Hepatocyte (in vitro differentiated cells): ENCODE measurements at places on chromosomes 2 and 18. TPM values are rescaled to one million over a fixed set of nuclear protein-coding genes. Genes with fewer than 3 reads are reported as not detected.
A peak's percentile ranks its signal among the peaks of the same experiment; 100 is the strongest.

Gene NETO1
- total RNA-seq, result not detected in 2 replicates

DNA sequence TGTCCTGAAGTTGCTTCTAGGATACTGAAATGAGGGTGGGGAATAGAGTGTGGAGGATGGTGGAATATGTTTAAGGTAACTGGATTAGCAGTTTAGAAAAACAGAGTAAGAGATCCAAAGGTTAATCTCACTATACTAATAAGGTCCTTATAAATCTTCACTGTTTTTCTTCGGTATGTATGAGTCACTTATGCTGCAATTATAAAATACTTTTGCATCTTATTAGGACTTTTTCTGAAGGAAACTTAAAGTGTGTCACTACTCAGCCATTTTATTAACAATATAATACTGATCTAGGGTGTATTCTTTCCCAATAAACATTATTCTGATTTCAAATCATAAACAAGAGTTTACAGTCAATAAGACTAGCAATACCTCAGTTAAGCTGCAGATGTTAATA lies 182.3 kb downstream of the ZNF521 start:
- no peak for DNase-seq

DNA sequence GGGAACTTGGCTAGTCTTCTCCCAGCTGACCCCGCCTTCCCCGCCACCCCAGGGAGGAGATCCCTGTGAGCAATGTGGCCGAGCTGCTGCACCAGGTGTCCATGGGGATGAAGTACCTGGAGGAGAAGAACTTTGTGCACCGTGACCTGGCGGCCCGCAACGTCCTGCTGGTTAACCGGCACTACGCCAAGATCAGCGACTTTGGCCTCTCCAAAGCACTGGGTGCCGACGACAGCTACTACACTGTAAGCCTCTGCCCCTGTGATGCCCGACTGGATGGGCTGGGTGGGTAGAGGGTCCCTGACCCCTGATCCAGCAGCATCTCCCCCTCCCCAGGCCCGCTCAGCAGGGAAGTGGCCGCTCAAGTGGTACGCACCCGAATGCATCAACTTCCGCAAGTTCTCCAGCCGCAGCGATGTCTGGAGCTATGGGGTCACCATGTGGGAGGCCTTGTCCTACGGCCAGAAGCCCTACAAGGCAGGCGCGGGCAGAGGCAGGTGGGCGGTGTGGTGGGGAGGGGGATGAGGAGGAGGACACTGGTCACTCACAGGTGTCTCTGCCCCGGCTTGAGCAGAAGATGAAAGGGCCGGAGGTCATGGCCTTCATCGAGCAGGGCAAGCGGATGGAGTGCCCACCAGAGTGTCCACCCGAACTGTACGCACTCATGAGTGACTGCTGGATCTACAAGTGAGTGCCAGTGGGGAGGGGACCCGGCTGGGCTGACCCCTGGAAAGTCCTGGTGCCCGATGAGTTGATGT lies 24.2 kb downstream of the ZAP70 start:
- no peak for DNase-seq

DNA sequence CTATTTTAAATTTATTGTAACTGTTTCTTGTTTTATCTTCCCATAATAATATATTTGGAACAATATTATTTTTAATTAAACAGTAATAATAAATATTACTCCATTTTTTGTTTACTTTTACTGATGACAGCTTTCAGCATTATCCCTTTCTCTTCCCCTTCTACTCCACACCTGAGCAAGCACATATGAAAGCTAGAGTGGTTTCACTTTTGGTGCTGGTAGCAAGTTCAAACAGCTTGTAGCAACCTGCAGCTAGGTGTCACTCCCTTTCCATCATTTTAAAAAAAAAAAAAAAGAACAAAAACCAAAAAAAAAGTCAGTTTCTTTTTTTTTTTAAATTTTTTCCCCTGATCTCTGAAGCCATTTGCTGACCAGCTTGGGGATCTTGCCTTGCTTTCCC lies 801.8 kb downstream of the CCDC85A start:
- DNase-seq, result no peak

DNA sequence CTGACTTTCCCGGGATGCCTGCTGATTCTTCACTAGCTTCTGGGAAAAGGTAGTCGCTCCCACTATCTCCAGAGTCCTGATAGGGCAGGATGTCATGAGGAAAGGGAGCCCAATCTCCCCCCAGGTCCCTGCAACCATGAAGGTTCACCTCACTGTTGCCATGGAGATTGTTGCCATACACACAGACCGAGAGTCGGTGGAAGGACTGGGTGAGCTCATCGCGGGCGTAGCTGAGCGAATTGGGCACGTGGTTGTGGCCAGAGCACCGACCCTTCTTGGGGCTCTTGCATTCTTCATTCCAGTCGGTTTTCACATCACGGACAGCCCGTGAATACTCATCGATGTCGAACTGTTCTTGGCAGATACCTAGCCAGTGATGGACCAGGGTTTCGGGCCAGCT lies 97.4 kb downstream of the MEP1B start:
- no peak for DNase-seq

DNA sequence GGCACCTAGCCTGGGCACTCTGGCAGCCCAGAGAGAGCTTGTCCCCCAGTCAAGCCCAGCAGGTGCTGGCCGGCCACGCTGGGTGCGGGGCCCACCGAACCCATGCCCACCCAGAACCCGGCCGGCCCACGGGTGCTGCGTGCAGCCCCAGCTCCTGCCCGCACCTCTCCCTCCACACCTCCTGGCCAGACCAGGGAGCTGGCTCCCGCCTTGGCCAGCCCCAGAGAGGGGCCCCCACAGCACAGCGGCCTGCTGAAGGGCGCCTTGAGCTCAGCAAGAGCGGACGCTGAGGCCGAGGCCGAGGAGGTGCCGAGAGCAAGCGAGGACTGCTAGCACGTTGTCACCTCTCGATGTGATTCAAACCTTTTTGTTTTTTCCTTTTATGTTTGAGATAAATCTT lies 407.0 kb upstream of the KCNJ3 start:
- DNase-seq, result no peak

- DNase-seq, result no peak
These were observed 452.6 kb upstream of the PKDCC start for GRCh38 chr2:41595240-41595639.

DNA sequence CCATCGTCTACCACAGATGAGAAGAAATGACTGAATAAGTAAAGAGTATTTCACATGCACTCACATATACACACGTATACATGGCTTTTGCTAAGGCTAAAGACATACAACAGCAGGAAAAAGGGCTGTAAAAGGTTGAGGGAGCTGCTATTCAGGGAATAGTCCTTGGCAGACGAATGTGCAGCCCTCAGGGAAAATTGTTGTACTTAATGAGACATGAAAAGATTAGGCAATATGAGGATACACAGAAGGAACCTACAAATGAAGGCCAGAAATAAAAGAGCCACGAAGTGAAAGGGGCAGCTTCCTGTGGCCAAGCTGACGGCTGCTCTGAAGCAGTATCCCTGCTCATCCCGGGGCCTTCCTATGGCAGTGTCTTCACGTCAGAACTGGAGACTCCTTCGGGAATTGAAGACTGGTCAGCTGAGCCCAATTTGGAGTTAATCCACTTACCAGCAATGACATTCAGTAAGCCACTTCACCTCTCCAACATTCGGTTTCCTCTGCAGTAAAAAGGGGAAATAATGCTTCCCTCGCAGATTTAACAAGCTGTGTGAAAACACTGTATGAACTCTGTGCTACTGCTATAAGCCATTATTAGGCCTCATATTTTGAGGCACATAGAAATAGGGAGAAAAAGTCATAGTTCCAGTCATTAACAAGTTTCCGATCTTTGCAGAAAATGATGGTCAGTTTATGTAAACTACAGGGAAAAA lies 221.8 kb downstream of the STK39 start:
- DNase-seq, result no peak

Gene HNRNPLL
- total RNA-seq, result 38.7 and 55.7 TPM in 2 replicates

Gene LRP1B
- 1.8 and 2.0 TPM in 2 replicates for total RNA-seq

DNA sequence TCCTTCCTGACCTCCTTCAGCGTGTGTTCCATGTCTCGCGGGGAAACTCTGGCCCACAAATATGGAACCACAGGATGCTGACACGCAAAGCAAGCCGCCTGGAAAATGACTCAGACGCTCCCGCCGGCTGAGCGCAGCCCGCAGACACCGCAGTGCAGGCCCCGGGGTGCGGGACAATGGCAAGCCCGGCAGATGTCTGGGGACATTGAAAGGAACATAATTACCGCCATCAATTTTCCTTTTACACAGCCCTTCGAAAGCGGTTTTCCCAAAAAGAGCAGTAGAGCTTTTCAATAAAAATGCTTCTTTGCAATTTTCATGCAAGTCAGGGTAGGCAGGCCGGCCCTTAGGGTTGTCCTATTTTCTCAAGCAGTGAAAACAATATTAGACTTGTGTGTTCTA lies 159.2 kb upstream of the SH3BP4 start:
- no peak for DNase-seq

DNA sequence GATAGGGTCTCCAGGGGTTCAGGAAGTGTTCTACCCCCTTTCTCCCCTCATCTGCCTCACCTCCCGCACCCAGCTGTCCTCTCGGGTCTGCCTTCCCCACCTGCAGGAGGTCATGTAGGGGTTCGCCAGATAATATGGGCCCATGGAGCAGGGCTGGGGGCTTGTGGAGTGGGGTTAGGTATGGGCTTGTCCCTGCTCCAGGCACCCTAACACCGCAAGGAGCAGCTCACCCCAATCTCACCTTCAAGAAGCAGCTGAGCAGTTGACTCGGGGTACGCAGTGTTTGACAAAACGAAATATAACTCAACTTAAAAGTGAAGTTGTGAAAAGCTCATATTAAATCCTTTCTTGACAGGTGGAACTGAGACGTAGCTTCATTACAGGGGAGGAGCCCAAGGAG lies 99.6 kb downstream of the CTIF start:
- no peak for DNase-seq

DNA sequence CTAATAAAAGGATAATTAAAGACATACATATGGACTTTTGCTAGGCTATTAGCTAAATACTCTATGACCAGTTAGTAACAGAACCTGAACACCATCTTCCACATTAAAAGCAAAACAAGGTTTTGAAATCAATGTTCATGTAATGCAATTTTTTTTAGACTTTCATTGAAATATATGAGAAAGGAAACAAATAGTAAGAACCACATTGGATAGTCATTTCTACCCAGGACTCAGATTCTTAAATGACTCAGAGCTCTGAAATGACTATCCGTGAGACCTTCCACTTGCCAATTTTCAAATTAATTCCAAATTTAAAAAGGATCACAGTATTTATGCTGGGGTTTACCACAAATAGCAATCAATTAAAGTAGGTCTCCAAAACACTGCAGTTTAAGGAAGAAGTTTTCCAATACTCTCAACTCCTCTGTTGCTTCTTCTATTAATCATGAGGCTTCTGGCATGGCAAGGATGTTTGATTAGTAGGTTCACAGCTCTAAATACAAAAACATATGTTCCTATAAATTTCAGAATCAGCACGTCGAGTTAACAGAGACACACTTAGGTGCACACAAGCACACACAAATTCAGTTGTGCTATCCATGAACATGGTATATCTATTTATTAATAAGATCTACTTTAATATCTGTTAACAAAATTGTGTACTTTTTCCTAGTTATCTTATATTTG lies 841.0 kb downstream of the RNF144A start:
- DNase-seq, result no peak

Gene GBX2
- not detected in 2 replicates for total RNA-seq

GRCh38 chr2:38492042-38492615 lies 110.6 kb downstream of the HNRNPLL start:
- no peak for DNase-seq

Gene TLX2
- total RNA-seq, result not detected in 2 replicates

DNA sequence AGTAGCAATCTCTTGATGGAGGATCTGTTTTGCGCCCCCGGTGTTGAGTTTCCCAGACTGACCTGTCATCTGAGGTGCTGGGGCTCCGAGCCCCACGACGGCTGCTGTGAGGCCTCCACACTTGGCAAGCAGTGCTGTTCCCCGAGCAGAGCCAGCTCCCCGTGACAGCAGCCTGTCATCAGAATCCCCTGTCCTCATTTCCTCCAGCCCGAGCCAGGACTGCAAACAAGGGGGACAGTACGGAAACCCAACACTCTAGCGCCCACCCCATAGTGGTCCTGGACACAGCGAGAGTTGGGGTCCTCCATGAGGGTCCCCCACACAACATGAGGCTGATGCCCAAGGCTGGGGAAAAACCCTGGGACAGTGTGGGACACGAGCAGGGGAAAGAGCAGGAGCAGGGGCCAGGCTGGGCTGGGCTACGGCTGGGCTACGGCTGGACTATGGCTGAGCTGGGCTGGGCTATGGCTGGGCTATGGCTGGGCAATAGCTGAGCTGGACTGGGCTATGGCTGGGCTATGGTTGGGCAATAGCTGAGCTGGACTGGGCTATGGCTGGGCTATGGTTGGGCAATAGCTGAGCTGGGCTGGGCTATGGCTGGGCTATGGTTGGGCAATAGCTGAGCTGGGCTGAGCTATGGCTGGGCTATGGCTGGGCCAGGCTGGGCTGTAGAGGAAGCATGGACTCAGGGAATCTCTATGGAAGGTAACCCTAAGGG lies 1.5 kb upstream of the KLHL30 start:
- DNase-seq, result no peak

Gene DSG4
- 0.12 and 0.23 TPM in 2 replicates for total RNA-seq

DNA sequence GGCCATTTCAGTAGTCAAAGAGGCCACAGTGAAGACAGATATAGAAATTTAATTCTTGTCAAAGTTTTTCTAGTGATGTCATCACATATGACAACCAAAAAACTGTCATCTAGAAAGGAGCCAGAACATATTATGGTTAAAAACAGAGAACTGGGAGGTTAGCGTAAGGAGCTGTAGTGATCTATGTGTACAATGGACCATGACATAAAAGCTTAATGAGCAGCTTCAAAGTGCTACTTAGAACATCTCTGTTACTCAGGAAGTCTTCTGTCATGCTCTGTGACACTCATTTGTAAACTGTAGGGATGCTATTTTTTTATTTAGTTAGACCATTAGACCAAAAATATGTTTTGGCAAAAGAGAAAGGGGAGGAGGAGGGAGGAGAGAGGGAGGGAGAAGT lies 57.3 kb downstream of the CMPK2 start:
- no peak for DNase-seq

DNA sequence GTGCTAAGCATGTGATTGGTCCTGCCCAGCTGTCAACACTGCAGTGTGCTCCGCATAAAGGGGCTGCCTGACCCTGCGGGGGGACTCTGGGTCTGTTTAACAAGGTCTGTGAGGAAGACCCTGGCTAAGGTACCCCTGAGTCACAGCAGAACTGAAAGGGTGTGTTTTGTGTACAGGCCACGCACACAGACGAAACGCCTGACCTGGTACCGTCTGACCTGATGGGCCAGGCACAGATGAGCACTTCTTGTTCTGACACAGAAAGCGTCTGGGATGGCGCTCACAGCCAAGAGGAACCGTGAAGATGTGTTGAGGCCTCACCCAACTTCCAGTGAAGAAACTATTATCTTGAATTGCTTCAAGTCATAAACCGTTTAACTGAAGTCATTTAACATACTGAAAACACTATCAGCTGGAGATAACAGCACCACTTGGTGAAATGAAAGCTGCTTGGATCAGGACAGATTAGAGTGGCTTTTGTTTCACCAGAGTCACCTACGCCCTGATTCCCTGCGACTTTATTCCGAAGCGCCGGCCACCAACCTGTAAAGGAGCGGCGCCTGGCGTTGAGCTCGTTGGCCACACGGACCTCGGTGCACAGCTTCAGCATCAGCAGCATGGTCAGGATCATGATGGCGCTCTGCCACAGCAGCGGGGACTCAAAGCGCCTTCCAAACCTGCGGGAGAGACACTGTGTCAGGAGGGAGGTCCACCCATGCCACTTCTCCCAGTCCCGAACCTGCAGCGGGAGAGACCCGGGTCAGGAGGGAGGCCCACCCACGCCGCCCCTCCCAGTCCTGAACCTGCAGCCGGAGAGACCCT lies 8.5 kb downstream of the SLC66A2 start:
- DNase-seq, result peak; percentile 54

- peak; percentile 61 for DNase-seq
These were observed 96.8 kb downstream of the UBE2E3 start for GRCh38 chr2:181077128-181077709.
